OCI-LY7 (cell line): ENCODE measurements at places on chromosomes 4 and X.

DNA sequence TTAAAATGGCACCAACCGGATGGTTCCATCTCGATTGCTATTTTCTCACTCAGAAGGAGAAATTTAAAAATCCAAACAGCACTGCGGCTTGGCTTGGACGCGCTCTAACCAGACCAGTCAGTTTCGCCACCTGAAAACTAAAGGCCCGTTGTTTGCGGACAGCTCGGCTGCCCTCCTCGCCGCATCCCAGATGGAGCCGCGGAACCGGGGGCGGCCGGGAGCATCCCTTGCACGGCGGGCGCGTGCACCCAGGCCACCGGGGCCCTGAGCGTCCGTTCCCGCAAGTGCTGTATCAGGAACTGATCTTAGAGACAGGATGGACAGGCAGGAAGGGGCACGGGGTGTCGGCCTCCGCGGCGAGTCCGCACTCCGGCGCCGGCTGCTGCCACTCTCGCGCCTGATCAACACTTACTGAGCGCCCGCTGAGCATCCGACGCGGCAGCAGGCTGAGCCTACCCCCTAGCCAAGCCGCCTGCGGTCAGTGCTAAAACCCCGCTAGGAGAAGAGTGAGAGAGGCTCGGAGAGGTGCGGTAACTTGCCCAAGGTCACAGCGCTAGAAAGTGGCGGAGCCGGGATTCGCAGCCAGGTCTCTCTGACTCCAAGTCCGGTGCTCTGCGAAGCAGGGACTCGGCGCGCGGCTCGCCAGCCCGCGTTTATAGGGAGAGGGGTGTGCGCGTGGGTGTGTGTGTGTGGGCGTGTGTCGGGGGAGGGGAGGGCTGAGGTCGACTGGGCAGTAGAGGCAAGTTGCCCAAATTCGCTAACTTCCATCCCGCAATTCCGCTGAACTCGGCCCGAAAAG lies at the start of gene CITED1:
Gene CITED1 (minus strand): TSS at position 629 of the 799 bp plus-strand sequence. CDS start 3,045 bp downstream, outside the sequence.
- DNase-seq = no peak

GRCh38 chr4:186104890-186105646 lies 564 bp downstream of the FAM149A start:
- no peak for DNase-seq

- peak; percentile 10 for DNase-seq
Measured at GRCh38 chr4:101135371-101136010, 211.8 kb downstream of the PPP3CA start.

- DNase-seq = no peak
Measured at GRCh38 chr4:149910604-149911350, 95.1 kb upstream of the IQCM start.

DNA sequence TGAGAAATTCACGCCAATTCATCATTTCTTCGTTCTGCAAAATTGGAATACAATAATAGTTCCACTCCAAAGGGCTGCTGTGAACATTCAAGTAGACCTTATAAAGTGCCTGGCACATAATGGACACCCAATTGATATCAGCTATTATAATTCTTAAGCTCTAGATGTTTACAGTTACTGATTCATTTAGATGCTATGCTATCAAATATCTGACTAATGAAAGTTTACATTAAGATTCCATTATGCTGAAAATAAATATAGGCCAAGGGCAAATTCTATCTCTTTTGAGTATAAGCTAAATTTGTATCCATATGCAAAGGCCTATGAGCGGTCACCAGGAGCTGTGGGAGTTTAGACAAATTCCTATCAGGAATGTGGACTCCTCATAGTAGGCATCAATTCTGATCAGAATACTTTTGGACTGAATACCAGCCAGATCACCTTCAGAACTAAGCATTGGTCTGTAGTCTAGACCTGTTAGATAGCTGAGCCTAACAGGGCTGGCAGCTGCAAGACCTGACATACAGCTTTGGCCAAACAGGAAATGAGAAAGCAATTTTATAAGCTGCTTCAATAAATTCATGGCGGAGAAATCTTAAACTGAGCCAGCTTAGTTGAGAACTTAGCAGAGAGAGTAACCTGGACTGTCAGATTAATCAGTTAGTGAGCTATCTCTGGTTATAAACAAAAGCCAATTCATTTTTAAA lies 384.3 kb upstream of the ACTRT1 start:
- DNase-seq = no peak

DNA sequence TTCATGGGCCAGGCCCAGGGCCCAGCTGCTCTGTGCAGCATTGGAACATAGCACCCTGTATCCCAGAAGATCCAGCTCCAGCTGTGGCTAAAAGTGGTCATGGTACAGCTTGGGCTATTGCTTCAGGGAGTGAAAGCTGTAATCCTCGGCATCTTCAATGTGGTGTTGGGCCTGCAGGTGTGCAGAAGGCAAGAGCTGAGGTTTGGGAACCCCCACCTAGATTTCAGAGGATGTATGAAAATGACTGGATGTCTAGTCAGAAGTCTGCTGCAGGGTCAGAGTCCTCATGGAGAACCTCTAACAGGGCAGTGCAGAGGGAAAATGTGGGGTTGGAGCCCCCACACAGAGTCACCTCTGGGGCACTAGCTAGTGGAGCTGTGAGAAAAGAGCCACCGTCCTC lies 341.7 kb downstream of the PPP3CA start:
- DNase-seq = no peak

DNA sequence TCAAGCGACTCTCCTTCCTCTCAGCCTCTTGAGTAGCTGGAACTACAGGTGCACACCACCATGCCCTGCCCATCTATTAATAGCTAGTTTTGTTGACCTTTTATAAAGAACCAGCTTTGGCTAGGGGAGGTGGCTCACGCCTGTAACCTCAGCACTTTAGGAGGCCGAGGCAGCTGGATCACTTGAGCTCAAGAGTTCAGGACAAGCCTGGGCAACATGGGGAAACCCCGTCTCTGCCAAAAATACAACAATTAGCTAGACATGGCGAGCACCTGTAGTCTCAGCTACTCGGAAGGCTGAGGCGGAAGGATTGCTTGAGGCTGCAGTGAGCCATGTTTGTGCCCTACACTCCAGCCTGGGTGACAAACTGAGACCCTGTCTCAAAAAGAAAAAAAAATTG lies 2.7 kb downstream of the TKTL1 start:
- DNase-seq = peak; percentile 37

DNA sequence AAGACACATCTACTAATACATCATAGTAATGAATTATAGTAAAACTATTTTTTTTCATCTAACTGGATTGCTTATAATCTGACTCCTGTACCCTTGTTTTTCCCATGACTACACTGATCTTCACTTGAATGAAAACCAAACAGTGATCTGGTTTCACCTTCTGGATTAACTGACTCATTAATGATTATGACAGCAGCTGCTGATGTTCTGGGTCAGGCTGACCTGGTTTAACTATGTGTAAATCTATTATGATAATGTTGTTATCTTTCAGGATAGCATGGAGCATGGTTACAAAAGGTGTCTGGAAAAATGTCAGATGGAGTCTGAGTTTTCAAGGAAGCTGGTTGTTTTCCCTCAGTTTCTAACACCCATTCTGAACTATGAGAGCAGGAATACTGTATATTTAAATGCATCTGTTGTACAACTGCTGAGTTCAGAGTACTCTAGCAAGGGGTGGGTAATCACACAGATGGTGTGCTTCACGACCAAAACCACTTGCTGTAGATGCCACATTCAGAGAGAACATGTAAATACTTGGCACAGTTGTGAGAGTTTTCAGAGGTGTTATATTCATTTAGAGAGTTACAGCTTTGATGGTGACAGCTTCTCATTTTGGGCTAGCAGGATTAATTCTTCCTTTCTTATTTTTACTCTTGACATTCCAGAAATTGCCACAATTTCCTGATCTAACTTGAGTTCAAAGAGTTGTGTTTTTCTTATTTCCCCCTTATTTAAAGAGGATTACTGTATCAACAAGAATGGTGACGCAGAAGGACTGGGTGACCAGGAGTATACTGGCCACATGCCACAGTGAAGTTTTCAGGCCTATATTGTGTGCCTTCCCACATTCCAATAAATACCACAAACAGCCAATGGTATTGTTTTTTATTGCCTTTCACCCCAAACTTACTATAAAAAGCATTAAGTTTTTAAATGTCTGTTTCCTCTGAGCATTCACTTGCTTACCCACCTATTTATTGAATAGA lies 249.7 kb upstream of the TET2 start:
- DNase-seq = no peak

GRCh38 chr4:83329521-83330110 lies 5.0 kb downstream of the HPSE start:
- DNase-seq = no peak

GRCh38 chrX:153726286-153727122 lies 1.8 kb downstream of the ABCD1 start:
- DNase-seq = peak; percentile 86

DNA sequence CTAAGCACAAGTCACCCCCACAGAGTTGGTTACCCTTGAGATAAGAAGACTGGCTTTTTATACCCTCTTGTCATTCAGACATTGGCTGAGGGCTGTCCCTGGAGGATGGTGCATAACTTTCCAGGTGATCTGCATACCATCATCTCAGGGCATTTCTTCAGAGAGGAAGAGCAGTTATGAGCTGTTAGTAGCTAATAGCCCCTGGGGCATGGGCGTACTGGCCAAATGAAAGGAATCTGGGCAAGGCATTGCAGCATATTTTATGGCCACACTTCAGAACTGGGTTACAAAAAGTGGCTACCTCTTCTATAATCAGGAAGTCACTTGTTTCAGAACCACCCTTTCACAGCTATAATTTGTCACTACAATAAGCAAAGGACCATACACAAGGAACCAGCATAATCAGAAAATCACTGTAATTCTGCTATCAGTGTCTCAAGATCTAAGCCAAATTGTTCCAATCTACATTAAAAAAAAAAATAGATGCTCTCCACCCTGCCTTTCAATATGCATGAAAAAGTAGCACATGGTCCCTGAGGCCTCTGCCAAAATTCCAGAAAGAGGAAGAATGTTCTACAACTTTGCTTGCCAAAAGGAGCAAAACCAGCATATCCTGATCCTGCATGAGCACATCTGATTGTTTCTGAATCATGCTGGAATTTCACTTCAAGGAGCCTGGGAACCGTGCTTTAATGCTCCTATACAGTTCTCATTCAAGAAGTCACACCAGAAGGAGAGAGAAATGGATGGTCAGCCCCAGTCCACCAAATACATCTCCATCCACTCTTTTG lies 92.0 kb downstream of the TMEM144 start:
- no peak for DNase-seq

GRCh38 chr4:8084712-8085490 lies 73.7 kb downstream of the ABLIM2 start:
- DNase-seq = no peak

GRCh38 chrX:19739683-19740082 lies 147.7 kb downstream of the SH3KBP1 start:
- peak; percentile 58 for DNase-seq

DNA sequence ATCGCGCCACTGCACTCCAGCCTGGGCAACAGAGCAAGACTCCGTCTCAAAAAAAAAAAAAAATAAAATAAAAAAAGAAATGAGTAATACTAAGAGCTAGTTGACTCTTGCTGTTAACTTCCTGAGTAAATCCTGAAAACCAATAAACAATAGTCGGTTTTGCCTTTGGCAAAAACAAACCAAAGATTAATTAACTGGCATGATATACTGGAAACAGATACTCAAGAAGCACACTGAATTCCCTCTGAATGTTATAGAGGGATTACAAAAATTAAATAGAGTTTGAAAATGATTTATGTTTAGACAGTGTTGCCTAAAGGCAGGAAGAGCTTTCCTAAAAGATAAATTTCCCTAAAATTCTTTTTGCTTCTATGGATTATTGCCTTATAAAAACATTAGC lies 1702.3 kb downstream of the STIM2 start:
- no peak for DNase-seq

DNA sequence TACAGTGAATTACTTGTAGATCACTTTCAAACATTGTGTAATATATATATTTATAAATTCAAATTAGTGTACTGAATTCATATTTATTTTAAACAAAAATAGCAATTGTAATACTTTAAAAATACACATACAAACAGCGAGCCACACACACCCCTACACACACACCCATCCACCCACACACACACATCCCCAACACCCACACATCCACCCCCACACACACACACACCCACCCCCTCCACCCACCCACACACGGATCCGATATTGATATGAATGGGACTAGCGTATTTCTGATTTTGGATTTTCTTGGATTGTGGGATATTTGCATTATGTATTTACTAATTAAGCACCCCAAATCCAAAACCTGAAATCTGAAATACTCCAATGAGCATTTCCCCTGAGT lies 451.2 kb downstream of the PCDH7 start:
- DNase-seq = no peak

DNA sequence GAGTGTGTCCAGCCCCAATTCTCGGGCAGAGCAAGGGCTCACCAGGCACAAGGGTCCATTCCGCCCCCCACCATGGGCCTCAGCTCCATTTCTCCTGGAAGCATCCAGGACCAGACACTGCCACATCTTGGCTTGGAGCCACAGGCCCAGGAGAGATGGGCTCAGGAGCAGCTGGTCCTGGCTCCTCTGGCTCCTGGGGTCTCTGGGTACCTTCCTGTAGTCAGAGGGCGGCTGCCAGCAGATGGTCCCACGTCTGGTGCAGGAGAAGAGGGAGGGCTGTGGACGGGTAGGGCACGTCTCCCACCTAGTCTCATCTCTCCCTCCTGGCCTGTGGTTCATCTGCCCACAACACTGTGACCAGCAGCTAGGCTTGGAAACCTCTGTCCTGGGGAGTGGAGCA lies 8.0 kb downstream of the ATP2B3 start:
- no peak for DNase-seq

GRCh38 chr4:7830747-7831146 lies 108.9 kb downstream of the AFAP1 start:
- DNase-seq = no peak

DNA sequence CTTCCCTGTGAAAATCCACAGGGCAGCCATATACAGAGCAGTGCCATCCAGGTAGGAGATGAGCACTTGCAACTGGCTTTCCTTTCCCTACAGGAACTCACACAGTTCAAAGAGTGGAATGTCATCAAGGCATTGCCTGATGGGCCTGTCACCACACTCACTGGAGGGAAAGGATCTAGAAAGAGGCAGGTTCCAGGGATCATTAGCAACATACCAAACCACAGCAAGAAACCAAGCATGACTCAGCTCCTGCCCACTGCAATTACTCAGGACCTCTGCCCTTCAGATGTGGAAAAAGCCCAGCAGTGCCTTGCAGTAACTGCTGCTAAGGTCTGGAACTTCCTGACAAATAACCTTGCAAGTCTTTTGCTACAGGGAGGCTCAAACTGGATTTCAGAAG lies 101.2 kb downstream of the ZNF674 start:
- no peak for DNase-seq

- DNase-seq = peak; percentile 46
Measured at GRCh38 chr4:112604589-112604988, 32.1 kb downstream of the ZGRF1 start.

DNA sequence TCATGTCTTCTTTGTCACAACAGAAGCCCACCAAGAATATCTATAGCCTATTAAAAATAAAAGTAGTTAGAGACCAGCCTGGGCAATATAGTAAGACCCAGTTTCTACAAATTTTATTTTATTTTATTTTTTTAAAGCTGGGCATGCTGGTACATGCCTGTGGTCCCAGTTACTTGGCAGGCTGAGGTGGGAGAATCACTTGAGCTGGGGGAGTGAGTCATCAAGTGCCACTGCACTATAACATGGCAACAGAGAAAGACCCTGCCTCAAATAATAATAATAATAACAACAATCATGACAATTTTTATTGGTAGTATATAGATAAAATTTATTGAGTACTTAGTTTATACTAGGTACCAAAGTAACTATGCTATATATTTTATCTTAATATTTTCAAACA lies 93.0 kb upstream of the NPFFR2 start:
- no peak for DNase-seq
